ENCODE measurements at places on chromosomes 6 and 20. TPM values are rescaled to one million over a fixed set of nuclear protein-coding genes. Genes with fewer than 3 reads are reported as not detected.

ADGRB3 gene
- 2.4 TPM for total RNA-seq

FERMT1 gene
- total RNA-seq = 0.62 TPM

OOEP gene
- not detected for total RNA-seq

VGLL2 gene
- 0.77 TPM for total RNA-seq

ZFP64 gene
- 26.3 TPM for total RNA-seq

BPIFB2 gene
- total RNA-seq = not detected

OTOR gene
- total RNA-seq = 4.5 TPM

RCAN2 gene
- 17.0 TPM for total RNA-seq

BCAS4 gene
- total RNA-seq = 7.6 TPM

ZNF512B gene
- total RNA-seq = 40.8 TPM

RIMS1 gene
- 1.8 TPM for total RNA-seq

SEMG1 gene
- total RNA-seq = not detected

ADAT2 gene
- total RNA-seq = 10.0 TPM

MCHR2 gene
- total RNA-seq = not detected

- no peak for DNase-seq
These were observed 8.6 kb upstream of the HECA start for GRCh38 chr6:139126255-139126654.

- DNase-seq = no peak
These were observed 178.4 kb upstream of the SUPT3H start for GRCh38 chr6:45555981-45556771.

- DNase-seq = no peak
These were observed 543.4 kb downstream of the CD83 start for GRCh38 chr6:14660806-14661579.

GRCh38 chr20:58056921-58057686 lies 171.3 kb downstream of the ANKRD60 start:
- no peak for DNase-seq

GRCh38 chr20:49381558-49382493 lies 100.6 kb downstream of the KCNB1 start:
- DNase-seq = no peak

DNA sequence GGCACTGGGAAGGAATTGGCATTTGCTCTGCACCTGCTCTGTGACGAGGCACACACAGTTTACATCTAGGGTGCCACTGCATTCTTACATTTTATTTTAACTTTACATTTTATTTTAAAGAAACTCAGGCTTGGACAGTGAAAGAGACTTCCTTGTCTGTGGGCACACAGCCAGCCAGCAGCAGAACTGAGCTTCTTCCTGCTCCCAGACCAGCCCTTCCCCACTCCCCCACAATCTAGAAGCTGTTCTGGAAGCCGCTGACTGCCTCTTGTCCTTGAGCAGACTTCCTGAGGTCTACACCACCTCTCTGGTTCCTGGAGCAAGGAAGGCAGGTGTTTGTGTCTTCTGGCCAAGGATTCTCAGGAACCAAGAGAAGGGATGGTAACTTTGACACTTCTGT lies 27.9 kb upstream of the CD93 start:
- no peak for DNase-seq

DNA sequence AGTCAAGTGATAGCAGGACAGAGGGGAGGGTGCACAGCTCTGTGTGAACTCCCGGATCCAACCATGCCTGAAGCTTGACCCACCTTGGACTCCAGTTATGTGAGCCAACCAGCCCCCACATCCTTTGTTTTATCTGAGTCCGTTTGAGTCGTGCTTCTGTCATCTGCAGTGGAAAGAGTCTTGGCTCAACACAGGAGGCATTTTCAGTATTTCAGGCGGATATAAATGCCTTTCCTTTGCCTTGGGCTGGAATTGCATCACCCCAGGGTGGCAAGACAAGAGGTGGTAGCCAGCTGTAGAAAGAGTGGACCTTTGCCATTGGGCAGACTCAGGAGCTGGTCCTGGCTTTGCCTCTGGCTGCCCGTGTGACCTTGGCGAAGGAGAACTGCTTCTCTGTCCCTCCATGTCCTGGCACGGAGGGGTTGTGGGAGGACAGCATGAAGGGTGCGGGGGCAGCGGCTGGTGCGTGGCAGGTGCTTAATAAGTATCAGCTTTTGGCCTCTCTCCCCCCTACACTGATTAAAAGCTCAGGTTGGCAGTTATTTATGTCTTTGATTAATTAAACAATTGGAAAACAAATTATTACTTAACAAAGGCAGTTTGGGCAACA lies 42.6 kb upstream of the APCDD1L start:
- no peak for DNase-seq

GRCh38 chr20:37776526-37776925 lies 82.7 kb downstream of the CTNNBL1 start:
- no peak for DNase-seq

GRCh38 chr6:78607189-78607588 lies 260.2 kb upstream of the IRAK1BP1 start:
- DNase-seq = no peak

DNA sequence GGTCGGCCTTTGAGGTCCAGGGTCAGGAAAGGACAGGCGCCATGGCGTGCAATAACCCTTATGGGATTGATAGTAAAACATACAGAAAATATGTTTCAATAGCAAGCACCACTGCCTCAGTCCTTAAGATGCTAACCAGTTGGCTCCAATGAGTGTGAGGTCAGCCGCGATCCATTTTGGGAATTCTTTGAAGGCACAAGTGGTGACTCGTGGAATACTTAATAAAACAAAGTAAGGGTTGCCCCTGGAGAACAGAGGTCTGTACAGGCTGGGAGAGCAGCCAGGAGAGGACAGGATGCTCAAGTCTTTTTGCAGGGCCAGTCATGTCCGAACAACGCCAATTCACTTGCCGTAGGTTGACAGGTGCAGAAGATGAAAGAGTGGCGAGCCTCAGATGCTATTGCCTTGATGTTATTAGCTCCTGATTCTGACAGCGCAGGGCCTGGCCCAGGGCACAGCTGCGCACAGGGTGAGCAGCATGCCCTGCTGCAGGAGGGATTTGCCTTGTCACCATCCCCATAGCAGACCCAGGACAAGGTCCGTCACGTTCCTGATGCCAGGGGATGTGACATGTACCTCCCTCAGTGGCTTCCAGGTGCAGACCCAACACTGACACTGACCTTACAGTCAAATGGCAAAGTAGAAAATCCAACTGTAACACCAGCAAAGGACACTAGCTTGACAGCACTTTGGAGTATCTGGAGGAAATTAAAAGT lies 21.8 kb downstream of the SYNDIG1 start:
- no peak for DNase-seq

GRCh38 chr20:31476294-31476585 lies 1.2 kb downstream of the REM1 start:
- DNase-seq = no peak

DNA sequence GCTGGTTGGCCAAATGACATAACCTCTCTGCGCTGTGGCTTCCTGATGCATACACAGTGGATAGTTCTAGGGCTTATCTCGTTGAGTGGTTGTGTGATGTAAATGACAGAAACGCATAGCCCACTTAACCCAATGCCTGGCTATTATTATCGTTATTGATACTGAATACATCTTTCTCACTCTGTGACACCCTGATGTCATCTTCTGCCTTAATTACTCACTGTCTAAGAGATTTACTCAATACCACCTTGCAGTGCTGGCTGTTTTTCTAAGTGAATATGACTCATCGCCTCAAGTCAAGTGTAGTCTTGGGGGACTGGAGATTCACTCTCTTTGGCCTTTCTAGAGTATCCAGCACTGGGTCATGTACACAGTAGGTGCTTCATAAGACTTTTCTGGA lies 73.6 kb downstream of the NDUFAF5 start:
- DNase-seq = no peak

- DNase-seq = no peak
These were observed 16.7 kb downstream of the PLAGL2 start for GRCh38 chr20:32190616-32191415.

DNA sequence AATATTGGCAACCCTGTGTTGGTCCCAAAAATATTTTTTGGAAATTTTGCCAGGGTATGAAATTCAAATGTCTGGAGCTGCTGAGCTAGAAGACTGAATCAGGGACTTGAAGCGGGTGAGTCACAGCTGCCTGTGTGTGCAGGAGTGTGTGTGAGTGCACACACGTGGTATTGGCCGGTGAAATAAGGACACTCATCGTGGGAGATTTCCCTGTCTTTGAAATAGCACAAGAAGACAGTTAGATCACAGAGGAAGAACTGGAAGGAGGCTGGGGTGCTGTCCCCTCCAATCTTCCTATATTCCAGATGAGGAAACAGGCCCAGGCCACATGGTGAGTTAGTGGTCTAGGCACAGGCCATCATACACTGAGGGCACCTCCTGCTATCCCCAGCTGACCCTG lies 123.8 kb upstream of the MLN start:
- no peak for DNase-seq

- DNase-seq = no peak
These were observed 309.5 kb upstream of the CHD6 start for GRCh38 chr20:41927655-41928054.

DNA sequence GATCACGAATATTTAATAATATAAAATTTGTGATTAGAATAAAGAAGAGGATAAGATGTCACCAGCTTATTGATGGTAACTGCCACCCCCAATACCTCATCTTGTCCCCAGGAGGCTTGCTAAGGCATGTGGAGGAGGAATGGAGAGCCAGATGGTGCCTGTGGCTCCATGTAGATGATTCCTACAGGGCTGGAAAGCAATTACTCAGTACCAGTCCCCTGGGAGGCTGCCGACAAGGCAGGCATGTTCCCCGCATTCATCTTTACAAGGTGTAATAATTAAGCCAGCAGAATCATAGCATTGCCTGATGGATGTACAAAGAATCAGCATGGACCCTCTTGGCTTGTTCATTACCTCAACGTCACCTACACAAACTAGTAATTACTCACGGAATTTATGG lies 155.3 kb downstream of the PLCB1 start:
- no peak for DNase-seq

DNA sequence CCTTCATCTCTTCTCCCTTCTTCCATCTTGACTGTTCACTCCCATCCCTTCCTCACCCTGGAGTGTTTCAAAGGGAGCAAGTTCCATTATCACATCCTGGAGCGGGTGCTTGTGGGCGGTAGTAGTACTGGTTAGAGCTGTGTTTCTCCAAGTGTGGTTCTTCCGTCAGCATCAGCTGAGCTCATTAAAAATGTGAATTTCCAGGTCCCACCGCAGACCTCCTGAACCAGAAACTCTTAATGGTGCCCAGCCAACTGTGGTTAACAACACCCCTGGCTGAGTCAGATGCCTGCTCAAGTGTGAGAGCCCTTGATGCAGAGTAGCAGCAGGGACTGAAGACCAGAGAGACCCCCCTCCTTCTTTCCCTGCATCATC lies 24.4 kb downstream of the ANGPT4 start:
- no peak for DNase-seq

DNA sequence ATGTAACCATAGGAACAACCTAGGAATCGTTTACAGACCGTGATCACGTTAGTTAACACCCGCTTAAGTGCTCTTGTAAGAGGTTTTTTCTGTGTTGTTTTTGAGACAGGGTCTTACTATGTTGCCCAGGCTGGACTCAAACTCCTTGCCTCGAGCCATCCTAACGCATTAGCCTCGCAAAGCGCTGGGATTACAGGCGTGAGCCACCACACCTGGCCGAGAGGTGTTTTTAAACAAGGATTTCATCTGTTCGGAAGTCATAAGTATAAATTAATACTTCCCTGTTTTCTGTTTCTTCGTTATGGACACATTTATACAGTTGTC lies 727 bp downstream of the MRS2 start:
- no peak for DNase-seq

GRCh38 chr20:5818346-5818681 lies 68.1 kb downstream of the SHLD1 start:
- no peak for DNase-seq

DNA sequence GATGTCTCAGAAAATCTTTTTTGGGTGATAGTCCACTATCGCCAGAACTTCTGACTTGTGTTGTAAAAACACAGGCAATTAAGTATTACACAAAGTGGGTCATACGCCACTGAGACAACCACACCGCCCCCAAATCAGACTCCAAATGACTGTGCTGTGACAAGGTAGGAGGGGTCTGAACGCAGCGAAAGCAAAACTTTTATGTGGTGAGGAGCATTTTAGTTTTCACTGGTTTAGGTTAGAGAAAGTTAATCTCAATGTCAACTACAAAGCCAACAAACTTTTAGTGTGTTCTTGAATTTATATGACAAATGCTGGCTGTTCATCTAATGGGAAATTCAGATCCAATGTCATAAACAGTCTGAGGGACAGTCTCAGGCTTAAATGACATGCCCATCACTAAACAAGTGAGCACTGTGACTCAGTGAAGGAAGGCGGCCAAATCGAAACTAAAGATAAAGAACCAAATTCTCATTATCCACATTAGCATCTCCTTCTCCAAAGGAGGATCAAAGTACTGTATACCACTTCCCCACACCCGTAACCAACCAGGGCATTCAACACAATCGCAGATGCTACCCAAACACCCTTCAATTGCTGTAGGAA lies 186.7 kb downstream of the GJA10 start:
- DNase-seq = no peak

DNA sequence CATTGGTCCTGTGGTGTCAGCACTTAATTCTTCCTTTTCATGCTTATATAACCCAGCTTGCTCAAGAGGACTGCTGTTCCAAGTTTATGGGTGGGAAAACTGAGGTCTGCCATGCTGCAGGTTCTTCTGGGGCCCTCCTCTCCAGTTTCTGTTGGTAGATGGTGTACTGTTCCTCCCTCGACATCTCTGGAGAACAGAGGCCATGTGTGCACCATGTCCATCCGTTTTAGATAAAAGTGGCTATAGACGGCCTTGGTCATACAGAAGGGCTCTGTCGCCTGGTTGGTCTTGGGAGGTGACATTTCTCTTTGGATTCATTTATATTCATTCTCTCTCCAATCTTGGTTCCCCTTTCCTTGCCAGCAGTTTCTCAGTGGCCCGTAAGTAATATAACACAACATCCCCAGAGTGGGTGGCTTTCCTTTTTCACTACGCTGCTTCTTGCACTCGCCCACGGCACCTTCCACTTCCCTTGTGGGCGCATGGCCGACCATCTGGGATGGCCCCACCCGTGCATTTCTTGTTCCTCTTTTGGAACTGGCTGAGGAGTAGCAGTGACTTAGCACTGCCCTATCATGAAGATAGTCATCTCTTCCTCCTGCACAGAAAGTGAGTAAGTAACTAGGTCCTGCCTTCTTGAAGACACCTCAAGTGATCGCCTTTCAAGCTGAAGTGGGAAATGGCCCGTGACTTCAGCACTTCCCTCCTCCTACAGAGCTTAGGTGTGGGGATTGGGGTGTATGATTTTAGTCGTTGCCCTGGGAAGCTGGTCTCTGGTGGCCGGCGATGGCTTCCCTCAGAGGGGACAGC lies 94.2 kb downstream of the RREB1 start:
- DNase-seq = no peak

DNA sequence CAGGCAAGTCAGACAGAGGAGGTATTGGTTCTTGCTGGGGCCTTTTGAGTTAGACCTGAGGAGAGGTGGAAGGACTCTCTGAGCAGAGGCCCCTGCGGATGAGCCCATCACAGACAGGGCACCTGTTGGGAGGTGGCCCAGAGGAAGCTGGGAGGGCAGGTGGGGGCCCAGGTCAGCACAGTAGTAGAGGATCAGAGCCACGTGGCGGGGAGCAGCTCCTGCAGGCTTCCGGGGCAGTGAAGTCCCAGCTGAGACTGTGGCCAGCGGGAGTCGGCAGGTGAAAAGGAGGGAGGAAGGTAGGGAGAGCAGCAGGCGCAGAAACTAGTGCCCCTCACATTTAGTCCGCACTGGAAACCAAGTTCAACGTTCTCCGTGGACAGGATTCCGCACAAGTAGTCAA lies 61.8 kb downstream of the RSPH3 start:
- DNase-seq = no peak

- DNase-seq = no peak
These were observed 117.6 kb downstream of the JPH2 start for GRCh38 chr20:44069203-44070011.

Data from endothelial cell (in vitro differentiated cells).